Left cardiac atrium (tissue), 4 donors: ENCODE measurements at places on chromosomes 11 and 22. TPM values are rescaled to one million over a fixed set of nuclear protein-coding genes. Genes with fewer than 3 reads are reported as not detected.

The OR5A1 gene
- not detected for total RNA-seq

The DBX1 gene
- total RNA-seq, result not detected

The LRRC32 gene
- 88.2 TPM for total RNA-seq

The C22orf31 gene
- total RNA-seq, result not detected
